ENCODE measurements at places on chromosomes 3 and 15. TPM values are rescaled to one million over a fixed set of nuclear protein-coding genes. Genes with fewer than 3 reads are reported as not detected.

The NCEH1 gene
- total RNA-seq = 2.1 TPM

GRCh38 chr15:75203017-75203907, 1.6 kb downstream of the C15orf39 start:
- DNase-seq = no peak

The MUC20 gene
- total RNA-seq = 1.5 TPM

The SLC30A4 gene
- total RNA-seq = 0.94 TPM

GRCh38 chr3:26588931-26589330, 33.6 kb upstream of the LRRC3B start:
- no peak for DNase-seq

DNA sequence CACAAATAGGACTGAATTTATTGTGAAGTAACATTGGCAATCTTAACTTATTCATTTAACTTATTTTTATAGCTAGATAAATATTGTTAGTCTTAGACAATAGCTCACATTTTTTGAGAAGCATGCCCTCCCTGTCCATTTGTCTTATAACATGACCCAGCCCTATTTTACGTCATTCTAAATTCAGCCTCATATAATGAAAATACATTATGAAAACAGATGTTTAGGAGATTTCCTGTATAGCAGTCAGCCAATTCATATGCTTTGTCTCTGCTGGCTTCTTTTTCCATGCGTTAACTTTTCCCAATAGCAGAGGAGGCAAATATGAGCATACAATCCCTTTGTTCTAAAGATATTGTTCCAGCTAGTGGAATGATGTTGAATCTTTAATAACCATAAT, 29.3 kb downstream of the CD200 start:
- DNase-seq = no peak

DNA sequence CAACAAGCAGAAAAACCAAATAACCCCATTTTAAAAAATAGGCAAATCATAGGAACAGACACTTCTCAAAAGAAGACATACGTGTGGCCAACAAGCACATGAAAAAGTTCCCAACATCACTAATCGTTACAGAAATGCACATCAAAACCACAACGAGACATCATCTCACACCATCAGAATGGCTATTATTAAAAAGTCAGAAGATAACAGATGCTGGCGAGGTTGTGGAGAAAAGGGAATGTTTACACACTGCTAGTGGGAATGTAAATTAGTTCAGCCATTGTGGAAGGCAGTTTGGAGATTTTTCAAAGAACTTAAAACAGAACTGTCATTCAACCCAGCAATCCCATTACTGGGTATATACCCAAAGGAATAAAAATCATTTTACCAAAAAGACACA, 60.7 kb downstream of the ABI3BP start:
- DNase-seq = no peak

DNA sequence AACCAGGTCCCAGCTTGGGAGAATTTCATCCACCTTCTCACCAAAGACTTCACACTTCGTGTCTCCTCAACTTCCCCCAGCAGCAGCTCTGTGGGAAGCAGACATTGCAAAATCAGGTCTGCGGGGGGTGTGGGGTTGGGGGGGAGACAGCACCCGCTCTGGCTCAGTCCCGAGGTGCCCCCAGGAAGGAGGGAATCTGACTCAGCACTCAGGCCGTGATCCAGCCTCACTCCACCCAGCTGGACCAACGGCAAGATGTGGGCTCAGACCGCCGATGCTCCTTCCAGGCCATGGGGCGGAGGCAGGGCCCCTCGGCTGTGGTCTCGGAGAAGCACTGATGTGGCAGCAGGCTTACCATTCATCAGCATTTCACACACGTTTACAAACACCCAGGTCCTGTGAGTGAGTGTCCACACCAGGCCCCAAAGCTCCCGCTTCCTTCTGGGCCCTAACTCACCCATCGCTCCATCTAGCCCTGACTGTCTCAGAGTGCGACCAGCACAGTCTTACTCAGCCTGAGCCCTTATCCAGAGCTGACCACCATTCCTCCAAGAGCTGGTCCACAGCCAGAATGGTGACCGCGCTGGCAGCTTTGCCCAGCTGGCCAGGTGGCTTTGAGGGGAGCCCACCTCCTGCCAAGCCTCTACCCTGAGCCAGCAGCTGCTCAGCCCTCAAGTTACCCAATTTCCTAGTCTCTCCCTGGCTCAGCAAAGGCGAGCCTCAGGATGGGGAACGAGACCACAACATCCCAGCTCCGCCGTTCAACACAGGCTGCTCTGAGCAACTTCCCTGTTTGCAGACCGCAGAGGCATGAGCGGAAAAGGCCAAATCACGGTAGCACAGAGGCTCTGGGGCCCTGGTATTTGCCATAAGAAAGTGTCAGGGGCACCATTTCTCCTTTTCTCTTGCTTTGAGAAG, 3.3 kb downstream of the STAB1 start:
- no peak for DNase-seq

The LYZL4 gene
- total RNA-seq = not detected
